ENCODE measurements at places on chromosomes 12 and 14.

GRCh38 chr12:7039403-7039802, 21.1 kb upstream of the C1S start:
- DNase-seq = no peak

DNA sequence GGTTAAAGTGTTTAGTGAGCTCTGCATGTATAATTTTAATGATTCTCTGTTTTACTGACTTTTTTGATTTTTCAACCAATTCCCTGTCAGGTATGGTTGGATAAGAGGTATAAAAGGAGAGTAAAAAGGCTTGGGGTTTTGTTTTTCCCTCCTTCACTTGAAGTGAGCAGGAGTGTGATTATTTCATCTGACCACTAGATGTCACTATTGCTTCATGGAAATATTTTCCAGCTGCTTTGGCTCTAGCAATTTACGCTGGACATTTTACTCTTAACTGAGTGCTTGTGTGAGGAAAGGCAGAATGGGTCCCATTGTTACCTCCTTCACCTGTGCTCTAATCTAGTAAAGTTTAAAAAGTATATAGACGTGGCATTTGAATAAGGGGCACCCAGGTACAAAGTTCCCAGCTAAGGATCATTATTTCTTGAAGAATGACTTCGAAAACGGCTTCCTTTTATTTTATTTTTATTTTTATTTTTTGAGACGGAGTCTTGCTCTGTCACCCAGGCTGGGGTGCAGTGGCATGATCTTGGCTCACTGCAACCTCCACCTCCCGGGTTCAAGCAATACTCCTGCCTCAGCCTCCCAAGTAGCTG, 66.5 kb downstream of the TBC1D30 start:
- DNase-seq = peak; percentile 57

- DNase-seq = no peak
Observed at GRCh38 chr14:103319422-103319821, 14.6 kb upstream of the EIF5 start.

DNA sequence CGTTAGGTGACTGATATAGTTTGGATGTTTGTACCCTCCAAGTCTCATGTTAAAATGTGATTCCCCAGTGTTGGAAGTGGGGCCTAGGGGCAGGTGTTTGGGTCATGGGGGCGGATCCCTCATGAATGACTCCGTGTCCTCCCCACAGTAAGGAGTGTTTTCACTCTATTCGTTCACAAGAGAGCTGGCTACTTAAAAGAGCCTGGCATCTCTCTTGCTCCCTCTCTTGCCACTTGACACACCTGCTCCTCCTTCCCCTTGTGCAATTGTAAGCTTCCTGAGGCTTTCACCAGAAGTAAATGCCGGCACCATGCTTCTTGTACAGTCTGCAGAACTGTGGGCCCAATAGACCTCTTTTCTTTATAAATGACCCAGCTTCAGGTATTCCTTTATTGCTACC, 2.6 kb downstream of the IFI27L2 start:
- DNase-seq = no peak

DNA sequence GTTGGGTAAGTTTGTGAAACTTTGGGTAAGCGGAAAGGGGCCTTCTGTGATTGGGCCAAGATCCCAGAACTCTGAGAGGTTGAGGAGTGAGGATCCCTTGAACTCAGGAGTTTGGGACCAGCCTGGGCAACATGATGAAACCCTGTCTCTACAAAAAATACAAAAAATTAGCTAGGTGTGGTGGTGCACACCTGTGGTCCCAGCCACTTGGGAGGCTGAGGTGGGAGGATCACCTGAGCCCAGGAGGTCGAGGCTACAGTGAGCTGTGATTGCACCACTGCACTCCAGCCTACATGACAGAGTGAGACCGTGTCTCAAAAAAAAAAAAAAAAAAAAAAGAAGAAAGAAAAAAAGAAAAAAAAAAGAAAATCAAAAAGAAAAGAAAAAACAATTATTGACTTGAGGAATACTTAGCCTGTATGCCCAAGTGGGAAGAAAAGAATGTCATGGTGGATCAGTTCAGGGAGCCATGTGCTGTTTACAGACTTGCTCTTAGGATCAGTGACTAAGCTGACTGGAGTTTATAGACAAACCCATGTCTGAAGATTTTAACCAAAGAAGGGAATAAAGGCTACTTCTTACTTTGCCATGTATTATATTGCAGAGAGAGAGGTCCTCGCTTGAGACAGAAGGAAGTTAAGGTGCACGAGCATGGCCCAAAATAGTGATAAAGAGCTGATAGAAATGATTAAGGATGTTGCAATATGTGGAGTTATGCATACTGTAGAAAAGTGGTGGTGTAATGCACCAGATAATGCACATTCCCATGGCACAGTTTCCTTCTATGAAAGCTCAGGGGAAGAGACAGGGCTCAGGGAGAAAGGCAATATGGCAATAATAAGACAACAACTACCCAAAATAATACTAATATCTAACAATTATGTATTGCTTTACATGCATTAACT, 881 bp downstream of the HSD17B6 start:
- DNase-seq = no peak

DNA sequence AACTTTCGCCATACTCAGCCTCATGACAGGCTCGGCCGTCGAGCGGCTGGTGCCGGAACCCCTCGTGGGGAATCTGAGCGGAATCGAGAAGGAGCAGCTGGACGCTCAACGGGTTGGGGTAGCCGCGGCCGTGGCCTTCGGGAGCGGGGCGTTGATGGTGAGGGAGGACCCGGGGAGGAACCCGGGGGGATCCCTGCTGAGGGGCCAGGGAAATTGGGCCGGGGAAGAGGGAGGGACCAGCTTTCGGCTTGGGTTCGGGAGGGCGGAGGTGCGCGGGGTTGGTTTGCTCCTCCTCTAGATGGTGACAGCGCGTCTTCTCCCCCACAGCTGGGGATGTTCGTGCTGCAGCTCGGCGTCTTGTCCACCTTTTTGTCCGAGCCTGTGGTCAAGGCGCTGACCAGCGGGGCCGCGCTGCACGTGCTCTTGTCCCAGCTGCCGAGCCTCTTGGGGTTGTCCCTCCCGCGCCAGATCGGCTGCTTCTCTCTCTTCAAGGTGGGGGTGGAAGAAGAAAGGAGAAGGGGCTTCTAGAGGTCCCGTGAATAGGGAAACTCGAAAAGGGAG, 9.8 kb downstream of the ARHGEF25 start:
- no peak for DNase-seq
